ENCODE measurements at places on chromosomes 16 and 17.
A peak's percentile ranks its signal among the peaks of the same experiment; 100 is the strongest.

- no peak for DNase-seq
Measured at GRCh38 chr17:7184091-7184488, 4.9 kb upstream of the ASGR1 start.

GRCh38 chr16:6674071-6674470, 658.6 kb upstream of the RBFOX1 start:
- no peak for DNase-seq

GRCh38 chr16:79874391-79874790, 273.9 kb upstream of the MAF start:
- DNase-seq = no peak

DNA sequence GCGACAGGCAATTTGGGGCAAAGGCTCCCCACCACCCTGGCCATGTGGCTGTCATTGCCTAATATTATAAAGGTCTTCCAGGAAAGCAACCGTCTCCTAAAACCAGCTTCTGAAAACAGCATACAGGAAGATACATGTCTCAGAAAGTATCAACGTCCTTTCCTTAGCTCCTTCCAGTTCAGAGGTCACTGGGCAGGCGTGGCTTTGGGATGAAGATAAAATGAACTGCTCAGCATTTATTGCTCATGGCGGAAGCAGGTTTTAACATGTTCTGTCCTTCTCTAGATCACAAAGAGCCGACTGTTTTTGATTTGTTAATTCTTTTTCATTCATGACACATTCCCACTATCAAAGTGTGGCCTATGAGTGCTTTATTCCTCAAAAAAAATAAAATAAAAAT, 8.0 kb downstream of the CFAP20 start:
- DNase-seq = no peak

DNA sequence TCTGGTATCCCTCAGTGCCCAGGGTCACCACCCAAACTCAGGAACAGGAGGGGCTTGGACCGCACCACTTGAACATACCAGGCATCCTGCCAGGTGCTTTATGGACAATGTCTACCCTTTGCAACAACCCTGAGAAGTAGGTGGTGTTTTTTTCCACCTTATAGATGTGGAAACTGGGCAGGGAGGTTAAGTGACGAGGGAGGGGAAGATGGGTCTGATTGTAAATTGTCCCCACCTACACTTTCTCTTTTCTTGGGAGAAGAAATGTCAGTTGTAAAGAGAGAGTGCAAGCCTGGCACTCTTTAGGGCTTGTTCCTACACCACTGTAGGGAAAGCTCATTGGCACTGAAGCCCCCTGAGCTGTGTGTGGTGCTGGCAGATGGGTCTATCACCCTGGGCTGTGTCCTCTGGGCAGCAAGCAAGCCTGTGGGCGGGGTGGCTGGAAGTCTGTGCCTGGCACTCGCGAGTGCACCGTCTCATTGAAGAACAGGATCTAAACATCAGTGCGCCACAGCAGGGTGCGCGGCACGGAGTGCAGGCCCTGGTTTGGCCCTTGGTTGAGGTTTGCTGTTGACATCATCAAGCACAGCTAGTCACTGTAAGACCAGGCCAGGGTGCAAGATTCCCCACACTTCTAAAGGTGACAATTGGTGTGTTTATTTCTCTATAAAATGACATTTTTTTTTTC, 15.1 kb downstream of the NOD2 start:
- no peak for DNase-seq

DNA sequence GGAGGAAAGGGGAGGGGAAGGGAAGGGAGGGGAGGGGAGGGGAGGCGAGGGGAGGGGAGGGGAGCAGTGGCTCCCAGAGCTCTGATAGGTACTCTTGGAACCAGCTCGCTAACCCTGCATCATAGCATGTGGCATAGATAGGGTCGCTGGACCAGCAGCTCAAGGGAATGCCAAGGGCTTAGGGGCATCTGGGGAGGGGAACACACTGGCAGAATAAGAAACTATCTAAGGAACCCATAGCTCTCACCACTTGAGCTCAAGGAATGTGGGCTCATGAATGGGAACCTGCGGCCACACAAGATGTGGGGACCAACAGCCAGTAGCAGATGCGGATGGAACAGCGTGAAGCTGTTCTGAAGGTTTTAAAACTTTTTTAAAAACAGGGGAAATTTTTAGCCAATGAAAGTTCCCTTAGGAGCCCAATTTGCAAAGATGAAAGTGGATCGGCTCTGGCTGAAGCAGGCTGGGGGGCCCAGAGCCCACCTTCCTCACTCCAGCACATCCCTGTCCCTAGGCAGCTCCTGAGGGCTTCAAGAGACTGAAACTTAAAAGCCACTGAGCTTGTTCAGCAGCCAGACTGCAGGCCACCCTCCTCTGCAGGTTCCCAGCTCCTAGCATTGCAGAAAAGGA, 46.9 kb downstream of the PIMREG start:
- DNase-seq = no peak

DNA sequence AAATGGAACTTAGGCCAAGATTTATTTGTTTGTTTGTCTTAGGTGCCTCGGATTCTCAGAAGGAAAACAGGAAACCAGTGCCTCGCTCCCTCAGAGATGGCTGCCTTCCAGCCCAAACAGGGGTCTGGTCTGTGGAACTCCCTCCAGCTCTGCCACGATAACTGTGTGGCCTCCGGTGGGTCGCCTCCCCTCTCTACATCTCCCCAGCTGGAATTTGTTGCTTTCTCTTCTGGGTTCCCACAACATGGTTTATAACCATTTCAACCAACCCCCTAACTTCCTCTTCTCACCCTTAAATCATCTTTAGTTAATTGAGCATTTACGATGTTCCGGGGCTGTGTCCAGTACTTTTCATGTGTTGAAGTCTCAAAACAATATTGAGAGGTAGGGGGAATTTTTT, 30.9 kb upstream of the PLLP start:
- DNase-seq = peak; percentile 53

GRCh38 chr16:9378876-9379275, 287.4 kb downstream of the HAPSTR1 start:
- no peak for DNase-seq

DNA sequence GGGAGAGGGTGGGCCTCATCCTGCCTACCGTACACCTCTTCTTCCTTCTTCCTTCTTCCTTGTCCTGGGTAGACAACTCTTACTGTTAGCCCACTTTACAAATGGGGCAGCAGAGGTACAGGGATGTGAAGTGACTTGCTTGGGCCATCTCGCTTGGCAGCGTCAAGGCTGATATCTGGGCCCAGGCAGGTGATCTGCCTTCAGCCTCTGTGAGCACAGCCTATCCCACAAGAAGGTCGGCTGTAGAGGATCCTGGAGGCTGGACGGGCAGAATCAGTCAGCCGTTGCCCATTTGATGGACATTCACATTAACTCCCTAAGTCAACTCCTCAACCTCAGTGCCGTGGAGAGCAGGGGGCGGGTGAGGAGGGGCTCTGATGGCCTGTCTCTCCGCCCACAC, 317.3 kb downstream of the CPPED1 start:
- DNase-seq = no peak

- DNase-seq = no peak
Measured at GRCh38 chr16:2711370-2712062, 8.5 kb downstream of the PRSS27 start.

DNA sequence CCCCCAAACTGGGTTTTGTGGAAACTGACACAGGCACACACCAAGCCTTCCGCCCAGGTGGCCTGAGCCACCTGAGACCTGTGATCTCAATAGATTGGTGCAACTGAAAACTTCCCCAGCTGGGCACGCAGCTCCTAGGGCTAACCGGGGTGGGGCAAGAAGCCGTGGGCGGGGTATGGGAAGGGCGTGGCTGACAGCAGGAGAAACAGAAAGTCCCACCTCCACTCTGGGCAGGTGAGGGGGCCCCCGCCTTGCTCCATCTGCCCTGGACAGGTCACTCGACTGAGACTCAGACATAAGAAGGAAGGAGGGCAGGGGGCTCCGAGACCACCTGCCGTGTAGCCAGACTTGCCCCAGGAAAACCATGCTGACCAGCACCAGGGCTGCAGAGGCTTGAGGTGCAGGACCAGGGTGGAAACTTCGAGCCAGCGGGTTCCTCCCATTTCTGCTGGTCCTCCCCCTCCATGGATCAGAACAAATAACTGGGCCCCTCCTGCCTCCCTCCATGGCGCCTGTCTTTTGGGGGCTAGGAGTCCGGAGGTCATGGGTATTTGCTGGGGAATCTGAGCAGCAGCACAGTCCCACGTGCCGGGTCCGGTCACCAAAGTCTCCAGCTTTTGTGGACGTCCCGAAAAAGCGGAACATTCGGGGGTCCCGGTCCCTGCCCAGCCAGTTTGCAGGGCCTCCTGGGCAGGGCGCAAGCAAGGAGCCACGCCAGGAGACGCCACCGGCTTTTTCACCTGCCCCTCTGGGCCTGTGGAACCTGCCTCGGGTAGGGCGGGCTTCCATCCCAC, 1.3 kb downstream of the TIMP2 start:
- DNase-seq = no peak

- no peak for DNase-seq
Measured at GRCh38 chr17:2215616-2216364, 87.8 kb downstream of the SMG6 start.

- DNase-seq = no peak
Measured at GRCh38 chr16:76947749-76948148, 243.2 kb upstream of the MON1B start.

- DNase-seq = no peak
Measured at GRCh38 chr16:89723279-89724250, 2.2 kb downstream of the ZNF276 start.

GRCh38 chr16:2774161-2774891, 2.8 kb downstream of the ELOB start:
- DNase-seq = no peak

DNA sequence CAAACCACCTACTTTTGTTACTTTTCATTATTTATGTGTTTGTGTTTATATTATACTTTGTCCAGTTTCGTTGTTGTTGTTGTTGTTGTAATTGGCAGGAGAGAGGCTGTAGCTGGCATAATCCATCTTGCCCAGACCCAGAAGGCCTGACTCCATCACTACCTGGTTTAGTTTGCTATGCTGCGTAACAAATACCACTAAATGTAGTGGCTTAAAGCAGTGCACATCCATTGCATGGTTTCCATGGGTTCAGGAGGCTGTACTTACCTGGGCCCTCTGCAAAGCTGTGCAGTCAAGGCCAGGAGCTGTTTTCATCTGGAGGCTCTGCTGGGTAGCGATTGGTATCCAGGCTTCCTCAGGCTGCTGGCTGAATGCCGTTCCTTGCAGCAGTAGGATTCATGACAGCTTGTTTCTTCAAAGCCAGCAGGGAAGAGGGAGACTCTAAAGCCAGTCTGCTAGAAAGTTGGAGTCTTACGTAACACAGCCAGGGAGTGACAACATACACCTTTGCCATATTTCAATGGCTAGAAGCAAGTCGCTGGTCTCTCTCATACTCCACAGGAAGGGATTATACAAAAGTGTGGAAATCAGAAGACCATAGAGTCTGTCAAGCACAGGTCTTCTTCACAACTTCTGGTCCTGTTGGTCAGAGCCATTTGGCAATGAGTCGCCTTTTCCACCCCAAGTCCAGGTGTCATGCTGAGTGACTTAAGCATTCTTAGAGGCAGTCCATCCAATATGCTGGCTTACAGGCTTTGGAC, 41.1 kb downstream of the TNRC6C start:
- no peak for DNase-seq

GRCh38 chr16:24272379-24272778, 16.2 kb downstream of the CACNG3 start:
- DNase-seq = no peak

- DNase-seq = no peak
Measured at GRCh38 chr17:76598004-76598439, 12.4 kb upstream of the ST6GALNAC2 start.

DNA sequence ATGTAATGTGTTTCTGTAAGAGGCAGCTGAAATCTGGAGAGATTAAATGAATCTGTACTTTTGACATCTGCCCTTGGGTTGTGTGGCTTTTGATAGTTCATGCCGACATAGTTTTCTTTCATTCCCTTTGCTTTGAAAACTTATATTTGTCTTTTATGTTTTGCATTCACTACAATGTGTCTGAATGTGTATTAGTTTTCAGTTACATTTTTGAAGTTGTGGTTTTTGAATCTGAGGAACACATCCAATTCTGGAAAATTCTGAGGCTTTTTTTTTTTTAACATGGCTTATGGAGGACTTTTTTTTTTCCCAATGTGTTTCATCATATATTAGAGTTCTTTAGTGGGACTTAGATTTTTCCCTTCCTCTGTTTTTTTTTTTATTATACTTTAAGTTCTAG, 683.7 kb upstream of the SOX9 start:
- DNase-seq = no peak

- no peak for DNase-seq
Measured at GRCh38 chr17:38454532-38454931, 26.3 kb downstream of the ARHGAP23 start.
